ENCODE measurements at places on chromosomes 16 and 17. TPM values are rescaled to one million over a fixed set of nuclear protein-coding genes. Genes with fewer than 3 reads are reported as not detected.

GRCh38 chr17:21376759-21377690, 868 bp downstream of the KCNJ12 start:
- peaks cover 9% of the 10 kb centered on the region for H3K4me1 ChIP-seq
- no peak overlapping the region for H3K4me3 ChIP-seq
- H3K36me3 ChIP-seq, result no peaks in the 10 kb centered on the region
- H3K27me3 ChIP-seq, result peaks cover 26% of the 10 kb centered on the region

Gene C17orf50
- total RNA-seq, result not detected

- no peaks in the 10 kb centered on the region for H3K27me3 ChIP-seq
- DNase-seq, result no peak
- peaks cover 13% of the 10 kb centered on the region for H3K36me3 ChIP-seq
Measured at GRCh38 chr17:80799538-80800480, 191.8 kb upstream of the CHMP6 start.

GRCh38 chr17:67431249-67432015, 54.4 kb downstream of the PITPNC1 start:
- peaks cover 69% of the 10 kb centered on the region for H3K4me1 ChIP-seq
- DNase-seq, result peak; percentile 36
- H3K36me3 ChIP-seq, result peaks cover 8% of the 10 kb centered on the region
- H3K4me3 ChIP-seq, result peak overlapping the region; percentile 6

DNA sequence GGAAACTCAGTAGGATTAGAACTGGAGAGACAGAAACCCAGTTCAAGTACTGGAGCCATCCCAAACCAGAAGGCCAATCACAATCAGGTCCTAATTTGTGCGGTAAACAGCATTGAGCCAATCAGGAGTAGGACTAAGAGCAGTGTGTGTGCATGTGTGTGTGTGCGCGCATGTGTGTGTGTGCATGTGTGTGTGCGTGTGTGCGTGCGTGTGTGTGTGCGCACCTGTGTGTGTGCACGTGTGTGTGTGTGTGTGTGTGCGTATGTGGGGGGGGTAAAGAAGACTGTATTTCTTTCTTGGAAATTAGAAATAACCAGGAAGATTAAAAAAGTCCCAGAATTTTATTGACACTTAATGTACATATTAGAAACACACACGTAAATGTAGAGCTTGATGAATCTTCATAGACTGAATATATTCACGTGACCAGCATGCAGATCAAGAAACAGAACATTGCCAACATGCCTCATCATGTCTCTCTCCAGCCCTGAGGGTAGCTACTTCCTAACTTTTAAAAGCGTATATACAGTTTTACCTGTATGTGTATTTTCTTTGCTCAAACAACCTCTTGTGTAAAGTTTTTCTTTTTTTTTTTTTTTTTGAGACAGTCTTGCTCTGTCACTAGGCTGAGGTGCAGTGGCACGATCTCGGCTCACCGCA, 919 bp upstream of the DHRS7C start:
- H3K4me3 ChIP-seq, result no peak overlapping the region
- H3K27ac ChIP-seq, result no peak overlapping the region
- H3K27me3 ChIP-seq, result peaks cover 6% of the 10 kb centered on the region
- H3K36me3 ChIP-seq, result no peaks in the 10 kb centered on the region
- H3K4me1 ChIP-seq, result no peaks in the 10 kb centered on the region
- DNase-seq, result no peak

DNA sequence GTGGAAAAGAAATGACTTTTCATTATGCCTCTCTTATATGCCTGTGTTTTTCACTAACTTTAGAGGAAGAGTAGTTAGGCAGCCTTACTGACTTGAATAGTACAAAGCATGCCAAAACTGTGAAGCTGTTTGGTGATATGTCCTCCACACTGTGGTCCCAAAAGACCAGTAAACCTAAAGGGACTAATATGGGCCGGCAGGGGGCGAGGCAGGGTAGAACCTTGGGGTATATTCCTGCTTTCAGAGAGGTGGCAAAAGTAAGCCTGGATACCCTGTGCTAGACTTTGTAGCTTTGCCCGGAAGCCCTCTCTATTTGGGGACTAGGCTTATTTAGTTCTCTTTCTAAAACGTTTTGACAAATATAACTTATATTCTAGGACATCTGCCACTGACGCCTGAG, 36.5 kb upstream of the VWA3A start:
- H3K27ac ChIP-seq, result no peak overlapping the region
- peaks cover 14% of the 10 kb centered on the region for H3K36me3 ChIP-seq
- no peaks in the 10 kb centered on the region for H3K27me3 ChIP-seq

DNA sequence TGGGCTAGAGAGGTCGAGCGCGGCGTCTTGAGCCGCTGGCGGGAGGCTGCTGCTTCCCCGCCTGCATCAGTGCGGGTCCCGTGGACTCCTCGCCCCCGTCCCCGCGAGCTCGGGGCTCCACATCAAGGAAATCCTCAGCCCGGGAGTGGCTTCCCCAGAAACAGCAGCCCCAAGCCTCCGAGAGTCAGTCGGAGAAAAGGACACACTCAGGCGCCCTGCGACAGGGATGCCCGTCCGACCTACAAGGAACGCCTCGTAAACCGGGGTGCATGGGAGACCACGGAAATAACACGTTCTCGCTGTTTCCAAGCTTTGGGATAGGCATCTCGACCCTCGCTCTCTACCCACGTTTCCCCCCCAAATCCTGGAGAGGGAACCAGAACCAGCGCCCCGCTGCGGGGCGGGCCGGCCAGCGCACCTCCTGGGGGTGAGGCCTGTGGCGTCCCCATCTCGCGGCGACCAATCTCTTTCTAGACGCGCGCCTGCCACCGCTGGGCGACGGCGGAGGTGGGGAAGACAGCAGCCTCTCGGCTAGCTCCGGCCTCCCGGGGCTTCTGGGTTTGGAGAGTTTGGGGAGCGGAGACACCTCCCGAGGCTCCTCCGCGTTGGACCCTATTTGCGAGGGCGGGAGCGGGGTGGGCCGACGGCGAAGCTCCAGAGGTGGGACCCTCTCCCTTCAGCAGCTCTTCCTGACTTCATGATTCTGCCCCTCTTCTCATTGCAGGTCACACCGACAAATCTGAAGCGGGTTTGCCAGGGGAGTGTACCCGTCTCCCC, 759 bp upstream of the TP53I13 start:
- H3K36me3 ChIP-seq, result peaks cover 7% of the 10 kb centered on the region
- no peaks in the 10 kb centered on the region for H3K27me3 ChIP-seq
- H3K27ac ChIP-seq, result peak overlapping the region; percentile 91
- DNase-seq, result peak; percentile 87
- H3K4me1 ChIP-seq, result peaks cover 23% of the 10 kb centered on the region

- H3K4me3 ChIP-seq, result no peak overlapping the region
- H3K27me3 ChIP-seq, result no peaks in the 10 kb centered on the region
- no peak overlapping the region for H3K27ac ChIP-seq
- DNase-seq, result no peak
- H3K36me3 ChIP-seq, result no peaks in the 10 kb centered on the region
Measured at GRCh38 chr17:72249441-72249840, 128.6 kb downstream of the SOX9 start.

GRCh38 chr17:10879190-10879836, 41.4 kb upstream of the PIRT start:
- H3K27me3 ChIP-seq, result peaks cover 9% of the 10 kb centered on the region
- no peak overlapping the region for H3K4me3 ChIP-seq
- no peaks in the 10 kb centered on the region for H3K36me3 ChIP-seq
- DNase-seq, result peak; percentile 4

Gene KRTAP2-1
- not detected for total RNA-seq

GRCh38 chr17:81143200-81143527, 22.1 kb upstream of the PVALEF start:
- no peaks in the 10 kb centered on the region for H3K36me3 ChIP-seq
- no peak overlapping the region for H3K27ac ChIP-seq
- H3K4me1 ChIP-seq, result no peaks in the 10 kb centered on the region
- no peak overlapping the region for H3K4me3 ChIP-seq
- no peak for DNase-seq
- peaks cover 2% of the 10 kb centered on the region for H3K27me3 ChIP-seq

Gene SNX11
- 27.2 TPM for total RNA-seq

Gene CD79B
- total RNA-seq, result 28.4 TPM

- no peaks in the 10 kb centered on the region for H3K27me3 ChIP-seq
- no peaks in the 10 kb centered on the region for H3K36me3 ChIP-seq
- no peaks in the 10 kb centered on the region for H3K4me1 ChIP-seq
- no peak for DNase-seq
- no peak overlapping the region for H3K4me3 ChIP-seq
Measured at GRCh38 chr17:22459331-22459952, 767.1 kb downstream of the KCNJ18 start.

Gene GNG13
- total RNA-seq, result not detected

Gene MOSMO
- 5.4 TPM for total RNA-seq

- no peak overlapping the region for H3K27ac ChIP-seq
- H3K4me1 ChIP-seq, result no peaks in the 10 kb centered on the region
- no peak for DNase-seq
- no peaks in the 10 kb centered on the region for H3K27me3 ChIP-seq
- H3K4me3 ChIP-seq, result no peak overlapping the region
- no peaks in the 10 kb centered on the region for H3K36me3 ChIP-seq
Measured at GRCh38 chr16:64196444-64196843, 925.4 kb downstream of the CDH11 start.

- H3K27me3 ChIP-seq, result no peaks in the 10 kb centered on the region
- H3K4me3 ChIP-seq, result peak overlapping the region; percentile 83
- H3K4me1 ChIP-seq, result peaks cover 26% of the 10 kb centered on the region
- peaks cover 15% of the 10 kb centered on the region for H3K36me3 ChIP-seq
- DNase-seq, result peak; percentile 61
- H3K27ac ChIP-seq, result peak overlapping the region; percentile 87
Measured at GRCh38 chr17:44197980-44198720, 1.5 kb downstream of the ATXN7L3 start.

Gene TNRC6A
- total RNA-seq, result 28.9 TPM

Gene CRHR1
- total RNA-seq, result not detected

GRCh38 chr17:81305051-81305630, 10.0 kb upstream of the SLC38A10 start:
- no peaks in the 10 kb centered on the region for H3K36me3 ChIP-seq
- H3K27me3 ChIP-seq, result peaks cover 3% of the 10 kb centered on the region
- H3K4me1 ChIP-seq, result peaks cover 4% of the 10 kb centered on the region

Gene KRTAP4-9
- total RNA-seq, result not detected

Gene KRT12
- total RNA-seq, result not detected

Gene NPTX1
- 3.4 TPM for total RNA-seq

GRCh38 chr16:56013962-56014552, 138.9 kb upstream of the CES5A start:
- no peaks in the 10 kb centered on the region for H3K4me1 ChIP-seq
- peak; percentile 66 for DNase-seq
- peaks cover 6% of the 10 kb centered on the region for H3K27me3 ChIP-seq
- no peaks in the 10 kb centered on the region for H3K36me3 ChIP-seq
- no peak overlapping the region for H3K27ac ChIP-seq

Gene CES3
- 2.9 TPM for total RNA-seq

DNA sequence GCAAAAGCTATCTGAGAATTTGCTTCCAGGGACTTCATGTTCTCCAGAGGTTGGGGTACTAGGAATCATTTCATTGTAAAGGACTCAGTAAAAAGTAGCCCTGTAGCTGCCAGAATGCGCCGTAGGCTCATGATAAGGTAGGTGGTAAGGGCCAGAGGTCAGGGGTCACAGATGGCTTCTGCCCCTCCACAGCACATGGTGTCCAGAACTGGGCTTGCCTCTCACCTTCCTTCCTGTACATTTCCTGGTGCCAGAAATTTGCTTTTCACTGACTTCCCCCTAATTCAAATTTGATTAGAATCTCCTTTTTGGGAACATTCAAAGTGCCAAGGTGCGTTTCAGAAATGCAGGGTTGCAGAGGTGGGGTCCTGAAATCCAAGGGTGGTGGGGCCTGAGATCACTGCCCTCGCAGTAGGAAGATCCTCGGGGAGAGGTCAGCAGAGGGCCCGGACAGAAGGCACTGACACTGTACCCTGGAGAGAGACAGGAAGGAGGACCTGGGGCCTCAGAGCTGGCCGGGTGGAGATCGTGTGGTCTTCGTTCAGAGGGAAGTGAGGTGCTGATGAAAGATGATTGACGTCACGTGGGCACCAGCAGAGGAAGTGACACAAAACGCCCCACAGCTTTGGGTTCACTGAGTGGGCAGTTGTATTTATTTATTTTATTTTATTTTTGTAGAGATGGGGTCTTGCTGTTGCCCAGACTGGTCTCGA, 25.5 kb upstream of the METRNL start:
- H3K27me3 ChIP-seq, result no peaks in the 10 kb centered on the region
- H3K4me3 ChIP-seq, result peak overlapping the region; percentile 68
- DNase-seq, result peak; percentile 79
- peak overlapping the region; percentile 92 for H3K27ac ChIP-seq

GRCh38 chr17:73342541-73343167, 30.9 kb upstream of the CDC42EP4 start:
- DNase-seq, result no peak
- no peaks in the 10 kb centered on the region for H3K4me1 ChIP-seq
- no peaks in the 10 kb centered on the region for H3K36me3 ChIP-seq
- H3K27ac ChIP-seq, result no peak overlapping the region
- H3K4me3 ChIP-seq, result no peak overlapping the region

Gene KRT16
- total RNA-seq, result not detected

Gene CFAP52
- not detected for total RNA-seq

Gene PLCD3
- total RNA-seq, result 6.6 TPM

GRCh38 chr17:10316801-10317542, 55.8 kb downstream of the MYH13 start:
- DNase-seq, result peak; percentile 74
- H3K27ac ChIP-seq, result no peak overlapping the region
- no peaks in the 10 kb centered on the region for H3K36me3 ChIP-seq
- peaks cover 3% of the 10 kb centered on the region for H3K4me1 ChIP-seq
- H3K4me3 ChIP-seq, result no peak overlapping the region

DNA sequence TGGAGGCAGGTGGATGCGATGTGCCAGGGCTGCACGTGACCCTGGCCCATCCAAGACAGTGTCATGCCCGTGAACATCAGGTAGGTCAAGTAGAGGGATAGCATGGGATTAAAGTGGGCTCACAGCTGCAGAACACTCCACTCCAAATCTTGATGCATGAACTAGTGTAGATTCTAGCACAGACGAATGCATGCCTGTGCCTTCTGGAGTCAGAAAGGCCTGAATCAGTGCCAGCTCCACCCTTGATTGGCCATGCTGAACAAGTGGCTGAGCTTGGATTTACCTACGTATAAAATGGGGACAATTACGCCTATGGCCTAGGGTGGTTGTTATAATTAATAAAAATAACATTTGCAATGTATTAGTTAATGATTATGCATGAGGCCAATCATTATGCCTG, 10.6 kb downstream of the IRX3 start:
- no peaks in the 10 kb centered on the region for H3K4me1 ChIP-seq
- H3K27ac ChIP-seq, result no peak overlapping the region
- peaks cover 20% of the 10 kb centered on the region for H3K27me3 ChIP-seq
- H3K4me3 ChIP-seq, result no peak overlapping the region
- DNase-seq, result no peak

Gene IL21R
- 95.6 TPM for total RNA-seq

GRCh38 chr17:40500709-40501108, 714 bp downstream of the TNS4 start:
- no peak for DNase-seq
- no peak overlapping the region for H3K27ac ChIP-seq
- peaks cover 8% of the 10 kb centered on the region for H3K27me3 ChIP-seq
- no peaks in the 10 kb centered on the region for H3K4me1 ChIP-seq

DNA sequence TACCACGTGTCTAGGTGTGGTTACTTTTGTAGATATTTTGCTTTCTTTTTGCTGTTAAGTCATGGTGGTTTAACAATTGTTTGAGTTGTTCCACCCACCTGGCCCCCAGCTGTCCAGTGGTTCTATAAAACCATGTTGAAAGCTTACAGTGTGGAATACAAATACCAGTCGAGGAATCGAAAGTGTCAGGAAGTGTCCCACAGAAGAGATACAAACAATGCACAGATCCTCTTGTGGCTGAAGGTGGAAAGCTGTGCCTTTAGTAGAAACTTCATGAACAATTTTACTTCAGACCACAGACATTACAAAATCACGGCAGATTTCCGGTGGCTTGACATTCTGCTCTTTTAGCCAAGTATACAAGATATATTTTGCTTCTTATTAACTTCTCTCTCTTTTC, 782.4 kb upstream of the SOX9 start:
- H3K27ac ChIP-seq, result no peak overlapping the region
- H3K4me3 ChIP-seq, result no peak overlapping the region
- no peak for DNase-seq
- H3K4me1 ChIP-seq, result no peaks in the 10 kb centered on the region
- no peaks in the 10 kb centered on the region for H3K27me3 ChIP-seq
- H3K36me3 ChIP-seq, result no peaks in the 10 kb centered on the region
